ENCODE measurements at places on chromosomes 1 and 21.

- no peaks in the 10 kb centered on the region for H3K36me3 ChIP-seq
- no peak overlapping the region for H3K27ac ChIP-seq
- H3K4me1 ChIP-seq: no peaks in the 10 kb centered on the region
- H3K27me3 ChIP-seq: no peaks in the 10 kb centered on the region
Measured at GRCh38 chr1:234271243-234271606, 102.0 kb upstream of the COA6 start.

DNA sequence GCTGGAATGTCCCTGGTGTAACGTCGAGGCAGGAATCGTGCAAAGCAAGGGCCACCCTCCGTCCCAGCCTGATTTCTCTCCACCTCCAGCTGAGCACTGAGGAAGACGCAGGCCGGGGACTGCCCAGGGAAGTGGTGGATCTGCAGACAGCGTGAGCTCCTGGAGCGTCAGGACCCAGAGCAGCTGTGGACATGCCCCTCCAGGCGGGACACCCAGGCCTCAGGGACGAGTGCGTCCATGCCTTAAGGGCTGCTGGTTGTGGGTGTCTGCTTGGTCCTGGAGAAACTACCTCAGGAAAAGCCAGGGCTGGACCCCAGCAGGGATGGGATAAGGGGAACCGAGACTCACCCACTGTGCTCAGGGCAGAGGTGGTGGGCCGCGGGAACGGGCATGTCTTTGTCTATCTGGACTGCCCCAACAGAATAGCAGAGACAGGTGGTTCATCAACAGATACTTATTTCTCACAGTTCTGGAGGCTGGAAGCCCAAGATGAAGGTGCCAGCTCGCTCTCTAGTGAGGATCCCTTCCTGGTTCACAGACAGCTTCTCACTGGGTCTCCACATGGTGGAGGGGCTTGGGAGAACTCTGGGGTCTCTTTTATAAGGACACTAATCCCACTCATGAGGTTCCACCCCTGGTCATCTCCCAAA, 5.8 kb upstream of the MMEL1 start:
- no peak overlapping the region for H3K4me3 ChIP-seq
- no peak overlapping the region for H3K27ac ChIP-seq
- H3K36me3 ChIP-seq: no peaks in the 10 kb centered on the region
- no peaks in the 10 kb centered on the region for H3K27me3 ChIP-seq
- H3K4me1 ChIP-seq: peaks cover 20% of the 10 kb centered on the region
- no peak for DNase-seq

- peaks cover 17% of the 10 kb centered on the region for H3K36me3 ChIP-seq
- H3K27ac ChIP-seq: no peak overlapping the region
- DNase-seq: no peak
- no peak overlapping the region for H3K4me3 ChIP-seq
Measured at GRCh38 chr1:33175865-33176264, 6.0 kb downstream of the TRIM62 start.

GRCh38 chr1:239387304-239388158, 1.2 kb downstream of the CHRM3 start:
- peaks cover 21% of the 10 kb centered on the region for H3K27me3 ChIP-seq
- no peak overlapping the region for H3K27ac ChIP-seq
- no peaks in the 10 kb centered on the region for H3K36me3 ChIP-seq
- H3K4me1 ChIP-seq: peaks cover 6% of the 10 kb centered on the region
- no peak for DNase-seq

DNA sequence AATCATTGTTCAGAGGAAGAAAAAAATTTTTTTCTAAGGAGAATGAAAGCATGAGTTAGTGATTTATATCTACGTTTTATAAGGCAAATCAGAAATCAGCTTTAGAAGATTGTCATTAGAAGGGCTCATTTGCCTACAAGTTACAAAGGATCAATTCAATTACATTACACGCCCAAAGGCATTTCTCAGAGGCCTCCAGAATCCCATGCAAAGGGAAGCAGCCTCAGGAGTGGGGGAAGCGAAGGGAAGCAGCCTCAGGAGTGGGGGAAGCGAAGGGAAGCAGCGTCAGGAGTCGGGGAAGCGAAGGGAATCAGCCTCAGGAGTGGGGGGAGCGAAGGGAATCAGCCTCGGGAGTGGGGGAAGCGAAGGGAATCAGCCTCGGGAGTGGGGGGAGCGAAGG, 206.2 kb downstream of the GREM2 start:
- no peak overlapping the region for H3K4me3 ChIP-seq
- no peaks in the 10 kb centered on the region for H3K36me3 ChIP-seq
- H3K27ac ChIP-seq: no peak overlapping the region
- no peaks in the 10 kb centered on the region for H3K4me1 ChIP-seq
- no peak for DNase-seq

- no peak for DNase-seq
- H3K36me3 ChIP-seq: no peaks in the 10 kb centered on the region
- no peaks in the 10 kb centered on the region for H3K4me1 ChIP-seq
- H3K27me3 ChIP-seq: no peaks in the 10 kb centered on the region
- no peak overlapping the region for H3K4me3 ChIP-seq
Measured at GRCh38 chr1:215181518-215181917, 99.0 kb downstream of the KCNK2 start.

GRCh38 chr1:50175719-50176639, 67.3 kb downstream of the ELAVL4 start:
- DNase-seq: no peak
- H3K27me3 ChIP-seq: no peaks in the 10 kb centered on the region
- H3K27ac ChIP-seq: no peak overlapping the region
- H3K4me3 ChIP-seq: no peak overlapping the region
- H3K36me3 ChIP-seq: no peaks in the 10 kb centered on the region
- no peaks in the 10 kb centered on the region for H3K4me1 ChIP-seq

DNA sequence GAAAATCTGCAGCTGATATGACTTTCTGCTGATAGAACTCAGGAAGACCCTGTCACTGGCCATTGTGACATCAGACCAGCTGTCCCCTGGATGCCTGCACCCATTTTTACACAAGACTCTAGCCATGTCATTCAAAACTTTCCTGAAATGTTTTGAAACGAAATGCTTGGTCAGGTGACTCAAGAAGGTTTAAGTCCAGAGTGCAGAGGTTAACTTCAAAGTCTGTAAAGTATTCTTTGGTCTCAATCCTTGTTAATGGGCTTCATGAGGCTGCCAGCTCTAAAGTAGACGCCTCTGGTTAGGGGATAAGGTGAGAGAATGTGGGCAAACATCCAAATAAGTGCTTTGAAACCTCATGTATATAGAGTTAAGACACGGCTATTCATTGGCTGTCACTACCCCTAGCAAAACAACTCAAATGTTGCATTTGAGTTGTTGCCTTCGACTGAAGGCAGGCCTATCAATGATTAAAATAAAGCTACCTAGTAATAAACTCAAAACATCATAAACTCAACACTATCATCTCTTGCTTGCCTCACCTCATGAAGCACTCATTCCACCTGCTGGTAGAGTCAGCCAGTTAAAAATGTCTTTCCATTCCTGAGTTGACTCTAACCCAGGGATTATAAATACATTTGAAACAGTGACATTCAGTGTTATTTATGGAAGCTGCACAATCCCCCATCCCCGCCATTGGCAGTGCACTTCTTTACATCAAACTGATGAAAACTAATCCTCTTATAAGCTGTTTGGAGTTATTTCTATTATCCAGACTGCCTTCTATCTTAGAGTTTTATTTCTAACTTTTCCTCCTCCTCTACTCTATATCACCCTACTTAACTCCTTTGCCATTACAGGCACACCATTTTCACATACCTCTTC, 26.0 kb downstream of the RABIF start:
- no peak for DNase-seq
- H3K4me3 ChIP-seq: no peak overlapping the region
- H3K27me3 ChIP-seq: peaks cover 19% of the 10 kb centered on the region
- no peak overlapping the region for H3K27ac ChIP-seq

GRCh38 chr1:94936861-94937620, 10.1 kb upstream of the CNN3 start:
- H3K27ac ChIP-seq: no peak overlapping the region
- H3K4me3 ChIP-seq: no peak overlapping the region
- no peak for DNase-seq

DNA sequence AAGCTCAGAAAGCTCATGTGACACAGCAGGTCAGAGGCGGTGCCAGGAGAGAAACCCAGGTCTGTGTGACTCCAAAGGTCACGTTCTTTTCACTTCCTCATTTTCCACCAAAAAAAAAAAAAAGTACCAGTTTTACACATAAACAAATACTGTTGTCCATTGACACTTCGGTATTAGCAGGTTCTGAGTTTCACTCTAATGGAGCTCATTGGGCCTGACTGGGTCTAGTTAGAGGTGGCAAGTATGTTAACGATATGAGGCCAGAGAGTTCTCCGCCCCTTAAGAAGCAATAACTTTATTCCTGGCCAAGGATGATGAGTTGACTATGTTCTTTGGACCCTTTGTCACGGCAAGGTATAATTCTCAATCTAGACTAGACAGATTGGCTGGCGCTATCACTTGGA, 30.0 kb upstream of the SDE2 start:
- no peaks in the 10 kb centered on the region for H3K4me1 ChIP-seq
- no peaks in the 10 kb centered on the region for H3K36me3 ChIP-seq
- H3K27me3 ChIP-seq: no peaks in the 10 kb centered on the region
- no peak overlapping the region for H3K27ac ChIP-seq

DNA sequence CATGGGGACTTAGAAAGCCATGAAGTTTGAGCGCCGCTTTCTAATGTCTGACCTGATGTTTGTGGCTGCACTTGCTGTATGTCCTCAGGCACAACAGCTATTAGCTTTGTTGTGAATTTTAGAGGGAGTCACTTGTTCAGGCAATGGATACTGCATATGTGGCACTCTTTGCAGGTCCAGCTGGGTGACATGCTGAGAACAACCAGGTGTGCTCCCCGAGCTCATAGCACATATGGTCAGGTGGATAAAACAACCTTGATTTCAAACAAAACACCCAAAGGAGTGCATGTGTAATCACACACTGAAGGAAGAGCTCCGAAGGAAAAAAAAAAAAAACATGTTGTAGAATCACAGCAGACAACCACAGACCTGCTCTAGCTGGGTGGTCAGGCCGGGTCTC, 178.6 kb downstream of the BACH1 start:
- no peak overlapping the region for H3K27ac ChIP-seq
- no peaks in the 10 kb centered on the region for H3K36me3 ChIP-seq
- no peak overlapping the region for H3K4me3 ChIP-seq
- H3K27me3 ChIP-seq: no peaks in the 10 kb centered on the region
- no peak for DNase-seq

DNA sequence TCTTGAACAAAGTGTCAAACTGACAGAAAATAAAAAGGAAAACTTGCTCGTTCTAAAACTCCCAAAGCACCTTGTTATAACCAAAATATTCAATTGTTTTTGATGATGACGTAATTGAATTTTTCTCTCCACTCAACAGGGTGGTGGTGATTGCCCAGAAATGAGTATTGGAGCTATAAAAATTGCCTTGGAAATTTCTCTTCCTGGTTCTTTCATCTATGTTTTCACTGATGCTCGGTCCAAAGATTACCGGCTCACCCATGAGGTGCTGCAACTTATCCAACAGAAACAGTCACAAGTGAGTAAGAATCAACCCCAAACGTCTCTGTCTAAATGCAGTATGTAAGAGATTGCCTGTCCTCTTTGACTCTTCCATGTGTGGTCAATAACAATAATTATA, 130.1 kb downstream of the HMCN1 start:
- H3K4me3 ChIP-seq: no peak overlapping the region
- H3K27me3 ChIP-seq: no peaks in the 10 kb centered on the region

- H3K27me3 ChIP-seq: no peaks in the 10 kb centered on the region
- H3K4me3 ChIP-seq: no peak overlapping the region
- no peak overlapping the region for H3K27ac ChIP-seq
- H3K36me3 ChIP-seq: no peaks in the 10 kb centered on the region
- no peaks in the 10 kb centered on the region for H3K4me1 ChIP-seq
- DNase-seq: no peak
Measured at GRCh38 chr21:24941316-24942185, 665.7 kb downstream of the MRPL39 start.
